Activated CD4-positive, alpha-beta T cell treated with anti-CD3 and anti-CD28 coated beads, Interleukin-2, amount 50 U/mL, for 16 hours (primary cell): ENCODE measurements at places on chromosomes 3 and 15.

GRCh38 chr3:194307849-194308248, 43.3 kb downstream of the CPN2 start:
- DNase-seq, result no peak

- no peak for DNase-seq
Observed at GRCh38 chr3:20646425-20646824, 460.4 kb upstream of the SGO1 start.

DNA sequence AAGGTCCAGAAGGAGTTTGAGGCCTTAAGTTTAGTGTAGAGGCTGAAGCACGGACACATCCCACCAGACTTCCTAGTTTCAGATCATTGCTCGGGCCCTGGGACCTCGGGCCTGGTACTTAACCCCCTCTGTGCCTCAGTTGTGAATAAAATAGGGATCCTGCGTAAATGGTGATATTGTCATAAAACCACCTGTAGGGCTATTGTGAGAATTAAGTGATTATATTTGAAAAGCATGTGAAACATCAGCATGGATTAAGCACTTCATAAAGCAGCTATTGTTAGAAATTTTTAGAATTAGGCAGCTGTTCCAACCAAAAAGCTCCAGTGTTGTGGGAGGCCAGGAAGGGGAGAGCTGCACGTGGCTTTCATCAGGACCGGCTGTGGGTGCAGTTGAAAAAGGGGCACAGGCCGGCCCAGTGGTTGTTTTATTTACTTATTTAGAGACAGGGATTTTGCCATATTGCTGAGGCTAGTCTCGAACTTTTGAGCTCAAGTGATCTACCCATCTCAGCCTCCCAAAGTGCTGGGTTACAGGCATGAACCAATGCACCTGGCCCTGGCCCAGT, 4.4 kb downstream of the RCCD1 start:
- DNase-seq, result no peak

DNA sequence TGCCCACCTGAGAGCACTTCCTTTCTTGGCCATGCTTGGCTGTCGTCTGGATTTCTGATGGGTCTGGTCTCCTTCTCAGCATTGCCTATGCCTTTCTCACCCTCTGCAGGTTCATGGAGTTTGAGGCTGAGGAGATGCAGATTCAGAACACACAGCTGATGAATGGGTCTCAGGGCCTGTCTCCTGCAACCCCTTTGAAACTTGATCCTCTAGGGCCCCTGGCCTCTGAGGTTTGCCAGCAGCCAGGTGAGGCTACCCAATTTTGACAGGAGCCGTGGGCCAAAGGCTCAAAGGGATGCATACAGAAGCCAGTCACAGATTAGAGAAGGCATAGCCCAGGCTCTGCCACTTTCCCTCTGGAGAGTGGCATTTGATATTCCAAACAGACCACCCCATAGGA, 10.5 kb downstream of the NUTM1 start:
- no peak for DNase-seq

DNA sequence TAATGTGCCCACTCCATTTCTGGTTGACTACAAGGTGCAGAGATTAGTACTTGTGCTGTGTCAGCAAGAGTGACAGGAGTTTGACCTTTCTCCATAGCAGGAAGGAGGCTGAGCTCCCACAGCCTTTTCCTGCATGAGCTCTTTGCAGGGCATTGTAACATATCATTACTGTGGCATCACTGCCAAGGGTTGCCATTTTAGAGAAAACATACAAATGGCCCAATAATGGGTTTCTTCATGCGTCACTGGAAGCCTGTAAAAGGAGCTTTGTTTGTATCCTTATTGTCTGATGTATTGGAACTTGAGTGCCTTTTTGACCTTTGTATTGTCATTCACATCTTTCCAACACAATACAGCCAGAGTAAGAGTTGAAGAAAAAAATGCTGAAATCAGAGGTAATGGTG, 323.0 kb upstream of the CDIN1 start:
- no peak for DNase-seq

- DNase-seq, result no peak
Observed at GRCh38 chr3:129482721-129483120, 42.7 kb downstream of the IFT122 start.

DNA sequence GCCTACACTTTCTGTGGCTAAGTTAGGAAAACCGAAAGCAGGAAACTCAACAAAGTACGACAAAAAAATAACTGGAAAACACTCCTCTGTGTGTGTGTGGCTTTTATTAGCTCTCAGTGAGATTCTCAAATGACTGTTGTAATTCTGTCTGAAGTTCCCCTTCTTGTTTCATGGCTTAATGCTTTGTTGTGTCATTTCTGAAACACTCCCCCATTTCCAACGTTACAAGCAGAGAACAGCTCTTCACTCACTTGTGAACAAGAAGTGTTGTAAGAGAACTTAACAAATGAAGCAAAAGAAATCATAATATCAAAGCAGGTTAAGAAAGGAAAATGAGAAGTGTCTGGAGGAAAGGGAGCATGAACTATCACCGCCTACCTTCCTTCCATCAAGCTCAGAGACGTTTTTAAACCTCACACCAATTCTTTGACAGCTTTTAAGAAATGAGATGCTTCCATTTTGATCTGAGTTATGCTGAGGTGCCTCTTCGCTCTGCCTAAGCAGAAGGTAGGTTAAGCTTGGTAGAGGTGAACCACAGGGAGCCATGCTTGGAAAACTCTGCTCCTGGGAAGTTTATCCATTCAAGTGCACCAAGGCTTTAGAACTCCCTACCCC, 12.4 kb upstream of the SEC62 start:
- DNase-seq, result no peak

DNA sequence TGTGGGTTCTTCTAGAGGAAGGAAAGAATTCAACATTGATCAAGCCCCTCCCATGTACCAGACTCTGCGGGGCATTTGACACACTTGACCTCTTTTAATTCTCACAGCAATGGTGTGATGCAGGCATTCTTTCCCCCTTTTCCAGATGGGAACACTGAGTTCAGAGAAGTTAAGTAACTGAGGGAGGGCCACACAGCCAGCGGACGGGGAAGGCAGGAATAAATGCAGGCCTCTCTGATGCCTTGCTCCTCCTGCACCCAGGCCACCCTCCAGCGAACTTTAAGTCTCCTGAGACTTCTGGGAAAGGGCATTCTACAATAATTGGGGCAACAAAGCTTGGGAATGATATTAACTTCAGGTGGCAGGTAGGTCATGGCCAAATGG, 227.4 kb downstream of the UACA start:
- DNase-seq, result no peak

GRCh38 chr3:59555593-59556315, 505.9 kb upstream of the CFAP20DC start:
- no peak for DNase-seq

- no peak for DNase-seq
Observed at GRCh38 chr3:171640520-171641412, 169.5 kb downstream of the PLD1 start.

DNA sequence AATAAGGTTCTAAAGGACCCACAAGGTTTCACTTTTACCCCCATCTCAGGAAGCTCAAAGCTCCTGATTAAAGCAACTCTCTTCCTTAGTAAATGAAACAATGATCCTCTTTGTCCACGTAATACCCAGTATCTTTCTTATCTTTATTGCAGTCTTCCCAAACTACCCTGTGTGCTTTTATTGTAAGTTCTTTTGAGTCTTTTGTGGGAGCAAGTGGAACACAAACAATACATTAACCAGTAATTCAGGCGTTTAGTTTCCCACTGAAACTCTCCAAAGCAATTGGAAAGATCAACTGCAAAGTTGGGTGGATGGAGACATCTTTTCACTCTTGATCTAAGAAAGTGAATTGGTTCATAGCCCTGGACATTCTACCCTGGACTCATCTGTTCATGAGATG, 240.0 kb downstream of the ZNF621 start:
- no peak for DNase-seq

DNA sequence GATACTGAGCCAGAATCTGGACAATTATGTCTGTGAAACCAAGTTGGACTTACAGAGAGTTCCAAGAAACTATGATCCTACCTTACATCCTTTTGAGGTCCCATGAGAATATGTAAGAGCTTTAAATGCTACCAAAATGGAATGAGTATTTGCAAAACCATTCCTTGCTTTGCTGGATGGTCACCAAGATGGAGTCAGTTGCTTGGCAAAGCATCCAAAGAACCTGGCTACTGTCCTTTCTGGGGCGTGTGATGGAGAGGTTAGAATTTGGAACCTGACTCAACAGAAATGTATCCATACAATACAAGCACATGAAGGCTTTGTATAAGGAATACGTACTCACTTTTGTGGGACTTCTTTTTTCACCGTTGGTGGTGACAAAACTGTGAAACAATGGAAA, 36.2 kb downstream of the AP4E1 start:
- no peak for DNase-seq

- no peak for DNase-seq
Observed at GRCh38 chr15:58241872-58242271, 103.7 kb downstream of the AQP9 start.

DNA sequence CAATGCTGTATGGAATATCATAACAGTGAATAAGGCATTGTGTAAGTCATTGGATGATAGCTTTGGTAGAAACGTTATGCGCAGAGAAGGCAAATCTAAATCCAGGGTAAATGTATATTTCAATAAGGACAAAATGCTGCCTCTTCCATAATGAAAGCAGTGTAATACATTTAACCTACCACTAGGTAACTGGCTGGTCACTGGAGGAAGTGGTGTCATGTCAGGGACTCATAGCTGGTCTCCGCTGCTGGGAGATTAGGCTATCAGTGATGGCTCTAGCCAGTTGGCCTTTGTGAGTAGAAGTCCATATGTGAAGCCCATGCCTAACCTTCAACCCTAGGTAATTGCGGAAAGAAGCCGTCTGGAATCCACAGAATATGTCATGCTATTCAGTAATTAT, 140.9 kb downstream of the NLGN1 start:
- DNase-seq, result no peak

DNA sequence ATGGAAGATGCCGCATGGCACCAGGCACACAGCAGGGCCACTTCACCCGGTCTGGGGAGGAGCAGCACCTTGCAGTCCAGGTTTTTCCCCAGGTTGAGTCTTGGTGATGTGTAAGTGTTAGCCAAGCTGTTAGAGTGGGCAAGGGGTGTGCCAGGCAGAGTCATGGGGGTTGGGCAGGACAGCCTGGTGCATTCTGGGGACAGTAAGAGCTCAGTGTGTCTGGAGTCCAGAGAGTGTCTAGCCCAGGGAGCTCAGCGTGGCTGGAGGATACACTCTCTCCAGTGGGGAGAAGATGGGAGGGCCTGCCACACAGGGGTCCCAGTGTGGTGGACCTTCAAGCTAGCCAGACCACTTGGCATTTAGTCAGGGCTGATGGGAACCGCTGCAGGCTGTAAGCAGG, 87.4 kb downstream of the AAGAB start:
- no peak for DNase-seq

- DNase-seq, result peak; percentile 70
Observed at GRCh38 chr3:196684548-196685407, 27.3 kb downstream of the CEP19 start.

GRCh38 chr3:23283625-23284024, 80.5 kb downstream of the UBE2E2 start:
- no peak for DNase-seq

DNA sequence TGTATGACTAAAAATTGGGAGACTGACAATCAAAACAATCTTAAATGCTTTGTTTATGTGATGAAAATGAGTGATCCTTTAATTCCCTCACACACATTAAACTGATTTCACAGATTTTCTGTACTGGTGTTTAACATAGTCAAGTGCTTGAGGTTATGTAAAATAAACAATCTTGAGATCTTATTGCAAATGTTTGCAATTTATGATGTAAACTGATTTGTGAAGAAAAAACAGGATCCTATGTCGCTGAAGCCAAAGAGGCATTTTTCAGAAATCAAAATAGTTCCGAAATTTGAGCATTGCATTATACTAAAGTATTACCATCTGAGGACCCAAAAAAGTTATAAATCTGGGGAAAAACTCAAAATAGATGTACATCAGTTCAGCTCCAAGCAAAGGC, 12.7 kb downstream of the SHOX2 start:
- no peak for DNase-seq

DNA sequence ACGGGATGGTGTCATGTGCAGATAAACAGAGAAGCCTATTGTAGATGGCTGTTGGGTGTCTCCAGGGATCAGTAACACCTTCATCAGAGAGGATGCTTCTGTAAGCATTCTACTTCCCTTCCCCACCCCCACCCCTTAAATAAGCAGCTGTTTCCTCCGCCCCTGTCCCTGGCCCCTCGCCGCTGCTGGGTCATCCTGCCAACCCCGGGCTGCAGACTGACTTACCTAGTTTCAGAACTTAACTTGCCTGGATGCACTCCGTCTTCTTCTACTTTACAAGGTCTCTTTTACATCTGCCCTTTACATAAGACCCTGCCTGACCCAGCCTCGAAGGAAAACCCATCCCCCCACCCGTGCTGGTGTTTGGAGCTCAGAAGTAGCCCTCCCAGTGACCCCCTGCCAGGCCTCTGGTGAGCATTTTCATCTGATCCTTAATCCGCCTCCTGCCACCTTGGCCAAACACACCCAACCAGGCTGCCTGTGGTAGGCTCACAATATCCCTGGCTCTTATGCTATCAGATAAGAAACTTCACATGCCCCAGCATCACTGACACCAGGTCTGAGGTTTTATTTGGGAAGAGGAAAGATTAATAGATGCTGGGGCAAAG, 103.0 kb upstream of the HES1 start:
- no peak for DNase-seq

- no peak for DNase-seq
Observed at GRCh38 chr15:99187936-99188335, 61.4 kb downstream of the TTC23 start.

GRCh38 chr3:4311496-4311895, 8.3 kb downstream of the SETMAR start:
- DNase-seq, result no peak

DNA sequence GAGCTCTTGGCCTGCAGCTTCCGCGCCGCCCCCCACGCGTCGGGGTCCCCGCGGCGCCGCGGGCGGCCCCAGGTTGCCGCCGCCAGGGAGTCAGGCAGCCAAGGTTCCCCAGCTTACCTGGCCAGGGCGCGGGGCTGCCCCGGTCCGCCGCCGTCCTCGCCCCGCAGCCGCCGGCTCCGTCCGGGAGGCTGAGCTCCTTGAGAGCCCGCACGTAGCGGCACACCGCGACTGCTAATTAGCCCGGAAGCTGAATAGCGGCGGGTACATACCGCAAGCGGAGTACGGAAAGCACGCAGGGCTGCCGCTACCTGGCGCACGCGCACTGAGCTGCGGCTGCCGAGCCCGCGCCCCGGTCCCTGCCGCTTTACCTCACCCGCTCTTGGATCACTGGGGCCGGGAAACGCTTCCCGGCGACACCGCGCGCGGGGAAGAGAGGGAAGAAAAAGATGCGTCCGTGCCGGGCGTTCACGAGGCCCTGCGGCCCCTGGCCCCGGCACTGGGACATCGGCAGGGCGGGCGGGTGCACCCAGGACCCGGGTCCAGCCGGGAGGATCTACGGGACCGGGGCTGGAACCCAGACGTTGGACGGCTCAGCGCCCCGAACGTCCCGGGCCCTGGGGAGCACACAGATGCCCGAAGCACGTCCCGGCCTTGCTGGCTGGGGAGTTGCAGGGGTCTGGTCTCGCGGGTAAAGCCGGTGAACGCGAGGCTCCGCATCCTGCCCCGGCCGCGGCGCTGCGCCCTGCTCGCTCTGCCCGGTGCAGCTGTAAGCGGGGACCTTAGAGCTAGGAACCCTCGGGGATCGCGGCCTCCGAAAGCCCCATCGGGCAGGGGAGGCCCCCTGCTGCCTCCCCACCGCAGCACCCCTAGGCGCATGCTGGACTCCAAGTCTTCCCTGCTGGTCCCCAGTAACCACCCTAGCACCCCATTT, at the start of gene GOLGA8B:
Gene GOLGA8B, minus strand, starts transcription at position 253 of the 931 bp plus-strand sequence. CDS start 47,739 bp downstream, outside the sequence.
- peak; percentile 80 for DNase-seq
